ENCODE measurements at places on chromosomes 4 and X.

DNA sequence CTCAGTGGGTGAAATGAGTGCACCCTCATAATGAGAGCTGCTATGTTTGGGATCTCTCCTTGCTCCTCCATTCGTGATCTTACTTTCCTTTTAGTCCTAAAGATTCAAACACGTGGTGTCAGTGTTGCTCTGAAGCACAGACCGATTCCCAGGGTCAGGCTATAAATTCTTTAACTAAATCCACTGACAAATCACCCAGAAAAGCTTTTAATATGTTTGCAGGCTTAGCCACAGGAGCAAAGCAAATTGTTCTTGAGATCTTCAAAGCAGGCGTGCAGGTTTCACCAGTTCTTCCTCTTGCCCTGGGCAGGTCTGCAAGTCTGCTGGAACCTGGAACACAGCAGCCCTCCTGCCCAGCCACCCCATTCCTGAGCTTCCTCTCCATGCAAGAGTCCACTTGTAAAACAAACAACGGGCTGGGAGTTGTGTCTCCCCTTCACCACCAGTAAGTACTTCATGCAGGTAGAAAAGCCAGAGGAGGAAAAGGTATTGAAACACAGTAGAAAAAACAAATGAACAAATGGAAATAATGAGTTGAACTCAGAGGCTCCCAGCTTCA lies 70.1 kb upstream of the ENPP6 start:
- DNase-seq = no peak

- no peak for DNase-seq
Measured at GRCh38 chrX:15646543-15646942, 18.1 kb downstream of the CLTRN start.

DNA sequence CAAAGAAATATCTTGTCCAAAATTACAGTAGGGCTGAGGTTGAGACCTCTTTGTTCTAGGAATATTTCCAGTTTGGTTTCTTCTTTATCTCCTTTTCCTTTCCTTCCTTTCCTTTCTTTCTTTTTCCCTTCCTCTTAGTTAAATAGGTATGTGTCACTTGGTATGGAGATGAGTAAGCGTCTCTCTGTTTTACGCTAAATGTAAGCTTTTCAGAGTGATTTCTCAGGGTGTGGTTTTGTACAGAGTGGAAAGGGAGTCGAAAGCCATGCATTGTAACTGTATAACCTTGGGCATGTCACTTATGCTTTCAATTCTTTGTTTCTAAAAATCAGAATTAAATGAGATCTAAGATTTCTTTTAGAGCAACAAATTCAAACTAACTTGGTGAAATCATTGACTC lies 54.8 kb downstream of the TLL1 start:
- no peak for DNase-seq

- no peak for DNase-seq
Measured at GRCh38 chr4:102792361-102792936, 31.7 kb upstream of the MANBA start.

- DNase-seq = no peak
Measured at GRCh38 chr4:111417521-111417920, 727.7 kb upstream of the FAM241A start.

DNA sequence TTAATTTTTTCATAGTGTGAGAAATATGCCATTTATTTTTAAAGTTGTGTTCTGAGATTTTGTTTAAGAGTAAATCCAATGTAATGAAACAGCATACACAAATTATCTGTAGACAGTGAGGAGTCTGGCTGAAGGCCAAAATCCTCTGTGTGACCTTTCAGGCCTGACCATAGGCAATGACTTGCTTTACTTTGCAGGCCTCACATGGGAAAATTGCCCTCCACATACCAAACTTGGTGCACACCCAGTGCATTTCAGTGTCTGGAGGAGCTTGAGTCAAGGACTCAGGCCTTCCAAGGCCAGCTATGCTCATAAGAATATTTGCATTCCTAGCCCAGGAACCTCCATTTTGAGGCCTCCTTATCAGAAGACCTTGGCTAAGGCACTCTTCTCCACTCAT lies 430.1 kb downstream of the GABRG1 start:
- DNase-seq = no peak
